ENCODE measurements at places on chromosomes 16 and 17. TPM values are rescaled to one million over a fixed set of nuclear protein-coding genes. Genes with fewer than 3 reads are reported as not detected.

The POLR2C gene
- 56.9 TPM for polyA plus RNA-seq

The CHMP1A gene
- polyA plus RNA-seq: 76.6 TPM

The PRSS33 gene
- polyA plus RNA-seq: not detected

The NPW gene
- polyA plus RNA-seq: not detected

The TMC7 gene
- polyA plus RNA-seq: not detected

The CLEC18A gene
- polyA plus RNA-seq: not detected

The PRR29 gene
- 2.1 TPM for polyA plus RNA-seq

The KRT40 gene
- not detected for polyA plus RNA-seq

The TNK1 gene
- not detected for polyA plus RNA-seq

The MYH13 gene
- polyA plus RNA-seq: not detected

The KCNJ12 gene
- polyA plus RNA-seq: not detected

The TBC1D3E gene
- not detected for polyA plus RNA-seq

The ENPP7 gene
- polyA plus RNA-seq: not detected

The C1QL1 gene
- polyA plus RNA-seq: not detected

- DNase-seq: peak; percentile 57
These were observed 31.8 kb downstream of the TMEM235 start for GRCh38 chr17:78263063-78263735.

GRCh38 chr17:41734949-41735313 lies 488 bp upstream of the HAP1 start:
- no peak for DNase-seq

GRCh38 chr16:75938818-75939217 lies 212.5 kb upstream of the CPHXL start:
- no peak for DNase-seq

GRCh38 chr17:71316176-71316897 lies 804.5 kb upstream of the SOX9 start:
- DNase-seq: no peak

GRCh38 chr17:32659419-32659842 lies 172.6 kb downstream of the CDK5R1 start:
- DNase-seq: peak; percentile 50

DNA sequence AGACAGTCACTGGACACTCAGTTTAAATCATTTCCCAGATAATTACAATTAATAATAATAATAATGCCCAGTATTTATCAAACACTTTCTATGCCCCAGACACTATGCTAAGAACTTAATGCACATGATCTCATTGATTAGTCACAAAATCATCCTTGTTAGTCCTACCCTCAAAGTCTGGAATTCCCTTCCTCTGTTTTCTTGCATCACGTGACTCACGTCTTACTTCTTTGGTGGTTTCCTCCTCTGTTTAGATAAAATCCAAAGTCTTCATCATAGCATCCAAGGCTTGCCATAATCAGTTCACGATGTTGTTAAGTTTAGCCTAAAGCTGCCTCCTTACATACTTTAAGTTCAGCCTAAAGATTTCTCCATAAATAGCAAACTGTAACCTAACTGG lies 471.9 kb downstream of the PMP22 start:
- DNase-seq: no peak

- DNase-seq: no peak
These were observed 273.2 kb downstream of the RBFOX1 start for GRCh38 chr16:7605812-7606211.

- DNase-seq: no peak
These were observed 83.3 kb upstream of the TNRC6C start for GRCh38 chr17:77875051-77875780.

DNA sequence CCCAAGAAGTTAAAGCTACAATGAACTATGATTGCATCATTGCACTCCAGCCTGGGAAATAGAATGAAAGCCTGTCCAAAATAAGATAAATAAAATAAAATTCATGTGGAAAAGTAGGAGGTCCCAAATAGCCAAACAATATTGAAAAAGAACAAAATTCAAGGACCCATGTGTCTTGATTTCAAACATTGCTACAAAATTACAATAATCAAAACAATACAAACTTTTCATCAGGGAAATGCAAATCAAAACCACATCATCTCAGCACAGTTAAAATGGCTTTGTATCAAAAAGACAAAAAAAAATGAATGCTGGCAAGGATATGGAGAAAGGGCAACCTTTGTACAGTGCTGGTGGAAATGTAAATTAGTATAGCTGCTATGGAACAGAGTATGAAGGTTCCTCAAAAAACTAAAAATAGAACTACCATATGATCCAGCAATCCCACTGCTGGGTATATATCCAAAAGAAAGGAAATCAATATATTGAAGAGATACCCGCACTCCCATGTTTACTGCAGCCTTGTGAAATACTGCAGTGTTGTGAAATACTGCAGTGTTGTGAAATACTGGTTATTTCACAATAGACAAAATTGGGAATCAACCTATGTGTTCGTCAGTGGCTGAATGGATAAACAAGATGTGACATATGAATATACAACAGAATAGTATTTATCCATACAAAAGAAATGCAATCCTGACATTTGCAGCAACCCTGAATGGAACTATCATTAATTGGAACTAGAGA lies 24.5 kb upstream of the ZNF287 start:
- DNase-seq: peak; percentile 13

- DNase-seq: peak; percentile 27
These were observed 2.7 kb upstream of the PRM1 start for GRCh38 chr16:11283820-11284248.

DNA sequence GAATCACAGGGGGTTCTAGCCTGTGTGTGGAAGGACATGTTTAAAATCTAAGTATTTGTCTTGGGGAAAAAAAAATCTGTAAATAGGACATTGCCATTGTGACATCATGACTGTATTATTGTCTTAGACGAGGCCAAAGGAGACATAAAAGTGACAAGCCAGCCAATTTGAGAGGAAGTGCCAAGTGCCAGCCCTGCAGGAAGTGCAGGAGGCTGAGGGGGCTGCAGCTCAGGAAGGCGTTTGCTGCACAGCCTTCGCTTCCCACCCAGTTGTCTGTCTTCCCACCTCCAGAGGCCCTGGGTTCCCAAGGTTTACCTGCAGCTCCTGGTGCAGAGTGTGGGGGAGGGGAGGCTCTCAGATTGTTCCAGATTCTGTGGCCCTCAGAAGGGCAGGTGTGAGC lies 1.3 kb downstream of the ADCY7 start:
- DNase-seq: peak; percentile 52

DNA sequence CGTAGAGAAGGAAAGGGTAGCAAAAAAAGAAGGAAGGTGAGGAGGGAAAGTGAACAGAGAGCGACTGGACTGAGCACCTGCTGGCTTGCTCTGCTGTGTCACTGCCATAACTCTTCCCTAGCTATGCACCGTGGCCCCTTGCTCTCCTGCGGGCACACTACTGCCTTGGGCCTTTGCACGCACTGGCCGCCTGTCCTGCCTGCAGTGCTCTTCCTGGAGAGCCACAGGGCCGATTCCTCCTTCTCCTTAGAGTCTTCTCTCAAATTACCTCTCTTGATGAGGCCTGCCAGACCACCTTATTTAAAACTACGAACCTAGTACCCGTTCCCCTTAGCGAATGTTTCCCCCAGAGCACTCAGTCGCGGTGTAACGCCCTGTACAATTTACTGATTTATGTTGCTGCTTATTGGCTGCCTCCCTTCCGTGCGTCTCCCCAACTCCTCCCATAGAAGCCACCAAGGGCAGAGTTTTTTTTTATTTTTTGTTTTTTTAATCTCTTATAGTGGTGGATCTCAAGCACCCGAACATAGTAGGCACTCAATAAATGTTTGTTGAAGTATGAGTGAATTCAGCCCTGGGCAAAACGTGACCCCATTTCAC lies 70.3 kb downstream of the RAI1 start:
- DNase-seq: no peak

GRCh38 chr17:36930583-36930900 lies 6.7 kb upstream of the LHX1 start:
- DNase-seq: no peak

DNA sequence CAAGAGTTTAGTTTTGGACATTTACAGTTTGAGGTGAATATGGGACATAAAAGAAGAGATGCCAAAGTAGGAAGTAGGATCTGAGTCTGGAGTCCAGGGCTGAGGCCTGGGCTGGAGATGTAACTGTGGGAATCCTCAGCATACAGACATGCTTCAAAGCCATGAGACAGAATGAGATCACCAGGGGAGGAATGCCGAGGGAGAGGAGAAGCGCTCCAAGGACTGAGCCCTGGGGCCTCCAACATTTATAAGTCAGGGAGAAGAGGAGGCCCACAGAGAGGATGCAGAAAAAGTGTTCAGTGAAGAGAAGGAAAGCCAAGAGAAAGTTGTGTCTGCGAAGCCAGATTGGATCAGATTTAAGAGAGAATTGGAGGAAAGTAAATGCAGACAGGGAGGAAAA lies 277.5 kb upstream of the MYOCD start:
- DNase-seq: no peak

DNA sequence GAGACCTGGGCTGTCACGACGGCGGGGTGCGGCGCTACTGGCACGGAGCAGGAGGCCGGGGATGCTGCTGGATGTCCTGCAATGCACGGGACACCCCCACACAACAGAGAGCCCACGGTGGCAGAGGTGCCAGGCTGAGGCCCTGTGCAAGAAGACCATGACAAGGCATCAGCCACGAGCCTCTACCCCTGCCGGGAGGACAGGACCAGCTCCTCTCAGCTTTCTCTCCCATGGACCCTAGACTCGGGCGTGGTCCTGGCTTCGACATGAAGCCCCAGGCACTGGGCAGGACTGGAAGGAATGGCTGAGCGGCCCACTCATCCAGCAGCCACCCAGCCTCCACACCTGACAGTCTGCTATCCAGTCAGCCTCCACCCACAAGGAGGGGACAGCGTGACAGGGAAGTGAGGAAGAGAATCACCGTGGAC lies 25.6 kb downstream of the SLC7A5 start:
- DNase-seq: no peak

DNA sequence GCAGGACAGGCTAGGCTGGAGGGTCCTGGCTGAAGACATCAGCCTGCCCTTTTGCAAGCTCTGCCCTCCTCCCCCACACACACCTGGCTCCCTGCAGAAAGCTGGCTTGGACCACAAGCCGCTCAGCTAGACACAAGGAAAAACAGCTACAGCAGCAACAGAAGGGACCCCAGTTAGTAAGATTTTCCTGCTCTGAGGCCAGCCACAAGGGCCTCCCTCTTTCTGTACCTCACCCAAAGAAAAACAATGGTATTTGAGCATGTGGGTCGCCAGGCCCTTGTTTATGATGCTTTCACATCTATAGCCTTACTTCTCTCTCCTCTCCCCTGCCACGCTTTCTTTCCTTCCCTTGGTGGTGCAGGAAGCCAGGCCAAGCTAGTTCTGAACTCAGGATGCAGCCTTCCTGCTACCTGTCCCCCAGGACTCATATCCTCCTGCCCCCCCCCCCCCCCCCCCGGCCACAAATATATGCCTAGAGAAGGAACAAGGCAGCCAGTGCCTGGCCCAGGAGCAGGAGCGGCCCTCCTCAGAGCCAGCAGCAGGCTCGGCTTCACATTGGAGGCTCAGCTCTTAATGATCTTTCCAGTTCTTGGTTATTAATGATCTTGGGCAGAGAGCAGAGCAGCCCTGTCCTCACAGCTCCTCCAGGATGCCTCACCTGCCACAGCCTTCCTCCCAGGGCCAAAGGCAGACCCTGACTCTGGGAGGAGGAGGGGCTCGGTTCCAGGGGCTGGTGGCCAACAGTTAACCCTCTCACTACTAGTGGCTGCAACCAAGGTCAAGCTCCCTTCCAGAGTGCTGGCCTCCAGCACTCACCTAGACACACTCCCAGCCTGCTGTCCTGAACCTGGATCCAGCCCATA lies 19.5 kb downstream of the GRIN2C start:
- DNase-seq: no peak

- no peak for DNase-seq
These were observed 938 bp downstream of the NCOR1 start for GRCh38 chr17:16214190-16215001.

GRCh38 chr17:12955521-12955920 lies 62.3 kb downstream of the ELAC2 start:
- no peak for DNase-seq

- DNase-seq: no peak
These were observed 24.6 kb upstream of the TNRC6C start for GRCh38 chr17:77933777-77934398.

GRCh38 chr17:55659661-55660060 lies 63.0 kb downstream of the TMEM100 start:
- no peak for DNase-seq

GRCh38 chr16:71754652-71755051 lies 30.2 kb upstream of the PHLPP2 start:
- DNase-seq: no peak

- no peak for DNase-seq
These were observed 232.0 kb upstream of the GSE1 start for GRCh38 chr16:85380905-85381737.

GRCh38 chr16:3798838-3799237 lies 81.5 kb upstream of the TRAP1 start:
- DNase-seq: peak; percentile 17

DNA sequence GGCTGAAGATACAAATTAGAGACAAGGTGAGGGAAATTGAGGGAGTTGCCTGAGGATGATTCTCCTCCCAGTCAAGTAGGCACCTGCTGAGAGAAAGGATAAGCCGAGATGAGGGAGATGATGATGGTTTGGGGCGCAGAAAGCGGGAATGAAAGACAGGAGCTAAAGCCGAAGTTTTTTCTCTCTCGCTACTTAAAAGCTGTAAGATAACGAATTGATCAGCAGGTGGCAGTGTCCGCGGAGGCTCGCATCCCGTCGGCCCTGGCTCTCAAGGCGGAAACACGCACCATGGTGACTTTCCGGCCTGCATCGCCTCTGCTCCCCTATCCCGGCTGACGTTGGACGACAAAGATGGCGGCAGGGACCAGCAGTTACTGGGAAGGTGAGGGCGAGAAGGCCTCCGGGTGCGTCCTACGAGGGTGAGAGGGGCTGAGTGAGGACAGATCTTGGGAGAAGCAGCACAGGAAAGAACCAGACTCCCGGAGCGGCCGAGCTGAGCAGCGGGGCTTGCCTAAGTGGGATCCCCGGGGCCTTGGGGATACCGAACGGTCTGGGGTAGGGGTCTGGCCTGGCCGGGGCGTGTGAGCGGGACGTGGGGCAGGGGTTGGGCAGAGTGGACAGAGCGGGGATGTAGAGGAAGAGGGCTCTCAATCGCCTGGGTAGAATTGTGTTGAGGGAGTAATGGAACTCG lies at the start of gene GOSR1:
Gene GOSR1, plus strand, starts transcription at position 326 of the 691 bp plus-strand sequence. Its CDS starts 26 bp downstream, at position 352.
- DNase-seq: peak; percentile 92

GRCh38 chr17:82632451-82632850 lies 15.8 kb downstream of the WDR45B start:
- DNase-seq: no peak

DNA sequence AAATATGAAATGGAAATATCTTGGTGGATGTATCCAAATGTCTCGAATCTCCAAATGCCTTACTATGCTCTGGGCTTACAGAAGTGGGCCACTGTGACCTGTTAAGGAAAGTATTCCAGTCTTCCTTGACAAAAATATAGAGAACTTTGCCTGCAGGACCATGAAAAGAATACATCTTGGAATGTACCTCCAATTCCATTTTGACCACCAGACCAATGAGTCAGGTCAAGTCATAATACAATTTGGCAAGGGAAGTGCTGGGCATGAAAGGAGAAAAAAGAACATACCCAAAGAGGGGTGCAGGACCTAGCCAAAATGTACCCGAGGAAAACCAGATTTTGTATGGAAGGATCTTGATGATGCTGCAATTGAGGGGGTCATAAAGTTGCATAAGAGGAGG lies 1153.7 kb upstream of the GOT2 start:
- no peak for DNase-seq

All from CD14-positive monocyte (primary cell).